NCI-H1092 (cell line): ENCODE measurements at places on chromosomes 12 and 14.

GRCh38 chr14:74135426-74135825 lies 50.7 kb downstream of the LIN52 start:
- DNase-seq = no peak

- DNase-seq = no peak
Observed at GRCh38 chr14:51957950-51958349, 31.4 kb upstream of the RTRAF start.

- no peak for DNase-seq
Observed at GRCh38 chr14:51638071-51638944, 13.4 kb upstream of the FRMD6 start.

- DNase-seq = no peak
Observed at GRCh38 chr12:105166736-105167135, 59.2 kb downstream of the WASHC4 start.

DNA sequence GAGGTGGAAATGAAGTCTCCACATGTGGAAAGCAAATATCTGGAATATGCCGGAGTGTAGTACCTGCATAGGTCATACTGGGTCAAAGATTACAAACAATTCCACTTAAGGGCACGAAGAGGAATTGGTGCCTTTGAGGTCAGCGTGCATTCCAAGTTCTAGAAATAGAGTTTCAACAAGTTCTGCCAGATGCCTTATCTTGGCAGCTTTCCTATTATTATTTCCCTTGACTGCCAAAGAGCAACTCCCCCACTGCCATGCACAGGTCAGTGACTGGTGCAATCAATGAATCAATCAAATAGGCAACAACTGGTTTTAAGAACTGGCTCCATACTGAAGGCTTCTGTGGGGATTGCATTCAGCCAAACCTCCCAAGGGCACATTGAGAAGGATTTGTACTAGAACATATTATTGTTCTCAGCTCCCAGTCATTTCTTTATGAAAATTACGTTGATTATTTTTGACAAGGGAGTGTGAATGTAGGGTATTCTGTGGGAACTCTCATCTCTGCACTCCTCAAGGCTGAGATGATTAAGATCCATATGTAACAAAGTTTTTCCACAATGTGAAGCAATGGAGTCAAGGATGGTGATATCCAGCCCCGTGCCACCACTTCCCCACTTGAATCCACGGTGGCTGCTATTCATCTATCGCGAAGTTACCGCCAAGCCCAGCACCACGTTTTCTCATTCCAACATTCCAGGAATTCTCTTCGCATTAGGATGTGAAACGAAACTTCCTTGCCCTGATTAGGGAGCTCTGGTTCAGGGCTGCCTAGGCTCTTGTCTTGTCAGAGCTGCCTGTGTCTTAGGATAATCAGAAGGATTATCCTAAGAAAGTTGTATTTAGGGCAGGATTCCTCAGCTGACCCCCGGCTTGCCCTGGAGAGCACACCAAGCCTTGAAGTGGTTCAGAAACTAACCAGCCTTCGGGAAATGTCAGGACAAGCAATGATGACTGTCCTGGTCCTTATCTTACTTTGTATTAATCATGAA lies 115.1 kb upstream of the PCED1B start:
- DNase-seq = no peak

GRCh38 chr12:96211988-96212387 lies 17.8 kb downstream of the ELK3 start:
- no peak for DNase-seq

DNA sequence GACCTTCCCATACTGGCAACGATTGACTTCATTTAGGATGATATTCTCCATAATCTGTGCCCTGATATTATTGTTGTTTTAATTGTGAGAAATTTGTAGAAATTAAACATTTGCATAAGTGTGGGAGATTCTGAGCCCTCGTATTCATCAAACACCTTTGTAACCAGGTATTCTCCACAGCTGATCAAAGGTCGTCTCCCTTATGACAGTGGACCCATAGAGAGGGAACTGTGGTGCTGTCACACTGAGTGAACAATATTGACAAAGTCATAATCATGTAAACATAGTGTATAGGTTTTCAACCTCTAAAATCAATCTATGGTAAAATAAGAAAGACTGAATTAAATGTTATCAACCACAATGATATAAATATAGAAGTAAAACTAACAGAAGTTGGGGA lies 14.9 kb upstream of the PLEKHG3 start:
- DNase-seq = no peak

- no peak for DNase-seq
Observed at GRCh38 chr14:44309331-44309730, 197.8 kb downstream of the FSCB start.

GRCh38 chr12:131959116-131959515 lies 9.4 kb downstream of the EP400 start:
- DNase-seq = no peak

- peak; percentile 66 for DNase-seq
Observed at GRCh38 chr12:46071769-46072624, 81.6 kb upstream of the SCAF11 start.

- DNase-seq = peak; percentile 96
Observed at GRCh38 chr14:27995691-27996090, 770.9 kb upstream of the FOXG1 start.

DNA sequence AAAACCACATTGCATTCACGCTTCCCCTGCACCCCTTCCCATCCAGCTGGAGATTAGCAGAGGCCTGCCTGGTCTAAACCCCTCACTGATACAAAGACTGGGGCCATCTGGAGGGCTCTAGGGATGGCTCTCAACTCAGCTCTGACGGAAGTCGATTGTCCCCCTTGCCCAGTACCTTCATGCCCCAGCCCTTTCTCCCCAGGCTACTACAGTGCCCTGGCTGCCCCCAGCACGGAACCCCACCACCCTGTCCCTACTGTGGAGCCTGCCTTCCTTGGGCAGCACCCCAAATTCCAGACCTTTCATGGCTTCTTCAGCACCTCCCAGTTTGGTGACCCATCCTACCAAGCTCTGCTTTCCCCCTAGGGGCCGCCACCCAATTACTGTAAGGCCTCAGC lies 25.6 kb downstream of the ZFP36L1 start:
- no peak for DNase-seq

- DNase-seq = no peak
Observed at GRCh38 chr14:73492670-73493069, 1.9 kb downstream of the RIOX1 start.

GRCh38 chr12:53217051-53217930 lies 10.2 kb upstream of the ITGB7 start:
- DNase-seq = no peak

- no peak for DNase-seq
Observed at GRCh38 chr14:72439707-72440106, 454.2 kb downstream of the DPF3 start.

DNA sequence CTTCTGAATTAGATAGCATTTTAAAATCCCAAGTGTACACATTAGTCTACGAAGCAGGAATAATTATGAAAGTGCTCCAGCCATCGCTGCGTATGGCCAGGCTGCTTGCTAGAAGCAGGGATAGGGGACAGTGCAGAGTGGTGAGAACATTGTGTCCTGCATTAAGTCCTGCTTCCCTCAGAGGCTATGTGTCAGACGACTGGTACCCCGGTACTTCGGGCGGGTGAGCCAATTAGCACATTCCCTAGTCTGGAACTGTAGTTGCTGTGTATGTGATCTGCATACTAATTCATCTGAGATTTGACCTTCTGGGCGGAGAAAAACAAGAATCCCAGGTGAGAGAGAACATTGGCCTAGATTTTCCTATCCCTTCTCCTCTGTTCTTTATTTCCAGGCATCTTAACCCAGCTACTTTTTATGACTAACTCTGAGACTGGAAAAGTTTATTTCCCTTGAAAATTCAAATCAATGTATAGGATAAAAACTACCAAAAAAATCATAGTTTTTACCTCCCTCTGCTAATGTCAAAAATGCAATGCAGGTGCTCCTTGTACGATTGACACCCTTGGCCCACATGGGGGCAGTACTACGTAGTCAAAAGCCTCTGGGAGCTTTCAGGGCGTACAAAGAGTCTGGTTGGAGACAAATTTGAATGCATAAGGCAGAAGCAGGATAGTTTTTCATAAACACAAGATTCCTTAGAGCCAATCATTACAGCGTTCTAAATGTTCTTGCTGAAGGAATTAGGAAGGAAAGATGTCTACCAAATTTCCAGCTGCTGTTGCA lies 764.3 kb downstream of the NOVA1 start:
- peak; percentile 65 for DNase-seq

- no peak for DNase-seq
Observed at GRCh38 chr14:95157048-95157326, 342 bp downstream of the DICER1 start.

- no peak for DNase-seq
Observed at GRCh38 chr12:100845095-100845494, 50.5 kb downstream of the ANO4 start.

GRCh38 chr14:100104523-100105300 lies 39.5 kb downstream of the EVL start:
- no peak for DNase-seq

- DNase-seq = no peak
Observed at GRCh38 chr12:66065150-66065549, 65.4 kb downstream of the LLPH start.

DNA sequence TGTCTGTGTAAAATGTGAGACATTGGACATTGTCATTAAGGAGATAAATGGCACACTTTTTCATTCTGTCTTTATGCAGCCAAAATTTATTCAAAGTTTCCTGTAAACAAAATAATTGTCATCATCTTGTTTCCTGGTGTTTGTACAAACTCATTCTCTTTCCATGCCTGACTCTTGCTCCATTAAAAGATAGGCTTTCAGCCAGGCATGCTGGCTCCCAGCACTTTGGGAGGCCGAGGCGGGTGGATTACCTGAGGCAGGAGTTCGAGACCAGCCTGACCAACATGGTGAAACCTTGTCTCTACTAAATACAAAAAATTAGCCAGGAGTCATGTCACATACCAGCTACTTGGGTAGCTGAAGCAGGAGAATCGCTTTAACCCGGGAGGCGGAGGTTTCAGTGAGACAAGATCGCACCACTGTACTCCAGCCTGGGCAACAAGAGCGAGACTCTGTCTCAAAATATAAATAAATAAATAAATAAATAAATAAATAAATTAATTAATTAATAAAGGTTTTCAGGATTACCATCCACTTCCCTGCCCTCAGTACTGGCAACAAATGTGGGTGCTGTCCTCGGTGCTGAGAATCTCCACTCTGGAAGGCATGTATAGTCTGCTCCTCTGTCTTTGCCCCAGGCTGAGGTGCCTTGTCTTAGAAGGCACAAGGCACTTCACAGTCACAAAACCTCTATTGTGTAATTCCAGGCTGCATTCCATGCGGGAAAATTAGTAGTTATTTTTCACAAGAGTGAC lies 83.2 kb downstream of the PAH start:
- no peak for DNase-seq

DNA sequence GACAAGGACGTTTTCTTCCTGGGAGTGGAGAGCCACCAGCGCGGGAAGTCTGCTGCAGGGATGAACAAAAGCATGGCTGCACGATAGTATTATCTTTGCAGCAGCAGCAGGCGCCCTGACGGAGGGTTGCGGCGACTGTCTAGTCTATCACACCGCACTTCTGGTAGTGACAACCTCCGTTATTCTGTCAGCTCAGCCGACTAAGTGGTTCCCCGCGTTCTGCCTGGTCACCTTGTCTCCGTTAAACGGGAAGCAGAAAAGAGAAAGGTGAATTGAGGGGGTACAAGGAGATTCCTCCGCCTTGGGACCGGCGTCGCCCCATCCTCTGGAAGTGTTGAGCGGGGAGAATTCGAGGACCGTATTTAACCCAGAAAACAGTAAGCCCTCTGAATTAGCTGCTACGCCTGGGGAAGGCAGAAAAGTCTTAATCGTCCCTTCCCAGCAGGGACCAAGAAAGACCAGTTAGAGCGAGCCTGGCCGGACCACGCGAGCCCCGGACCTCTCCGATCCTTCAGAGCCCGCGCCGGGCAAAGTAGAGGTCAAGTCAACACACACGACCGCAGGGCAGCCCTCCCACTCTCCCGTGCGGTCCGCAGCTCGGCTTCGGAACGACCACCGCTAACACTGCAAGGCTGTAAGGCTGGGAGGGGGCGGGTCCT lies 536 bp upstream of the DAAM1 start:
- peak; percentile 57 for DNase-seq

GRCh38 chr14:50230701-50231474 lies 490 bp downstream of the SOS2 start:
- DNase-seq = peak; percentile 8

DNA sequence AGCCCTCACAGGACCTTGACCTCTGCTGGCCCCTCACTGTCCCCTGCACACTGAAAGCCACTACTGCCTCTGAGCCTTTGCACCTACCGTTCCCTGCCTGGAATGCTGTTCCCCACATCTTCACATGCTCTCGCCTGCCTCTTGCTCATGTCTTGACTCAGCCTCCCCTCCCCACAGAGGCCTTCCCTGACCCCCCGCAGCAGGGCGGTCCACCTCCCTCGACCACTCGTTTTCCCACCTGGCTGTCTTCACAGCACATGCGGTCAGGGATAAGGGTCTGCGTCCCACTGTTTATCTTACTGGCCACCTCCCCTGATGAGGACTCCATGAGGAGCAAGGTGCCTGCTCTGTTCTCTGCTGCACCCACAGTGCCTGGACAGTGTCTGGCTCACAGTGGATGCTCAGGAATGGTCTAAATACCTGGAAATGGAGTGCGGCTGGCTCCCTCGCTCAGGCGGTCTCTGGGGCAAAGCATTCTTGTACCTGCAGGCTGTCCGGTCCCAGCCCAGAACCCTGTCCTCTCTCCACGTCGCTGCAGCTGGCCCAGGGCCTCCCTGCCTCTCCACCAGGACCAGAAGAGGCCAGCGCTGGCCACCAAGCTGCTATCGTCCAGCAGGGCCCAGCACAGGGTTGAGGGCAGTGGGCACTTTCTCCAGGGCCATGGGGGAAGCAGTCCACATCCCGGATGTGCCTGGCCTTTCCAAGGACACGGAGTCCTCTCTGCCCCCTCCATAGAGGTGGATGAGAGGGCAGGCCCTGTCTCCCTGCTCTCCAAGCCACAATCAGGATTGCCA lies 107.4 kb downstream of the NCOR2 start:
- no peak for DNase-seq

- no peak for DNase-seq
Observed at GRCh38 chr12:46938071-46938678, 112.4 kb upstream of the SLC38A4 start.

DNA sequence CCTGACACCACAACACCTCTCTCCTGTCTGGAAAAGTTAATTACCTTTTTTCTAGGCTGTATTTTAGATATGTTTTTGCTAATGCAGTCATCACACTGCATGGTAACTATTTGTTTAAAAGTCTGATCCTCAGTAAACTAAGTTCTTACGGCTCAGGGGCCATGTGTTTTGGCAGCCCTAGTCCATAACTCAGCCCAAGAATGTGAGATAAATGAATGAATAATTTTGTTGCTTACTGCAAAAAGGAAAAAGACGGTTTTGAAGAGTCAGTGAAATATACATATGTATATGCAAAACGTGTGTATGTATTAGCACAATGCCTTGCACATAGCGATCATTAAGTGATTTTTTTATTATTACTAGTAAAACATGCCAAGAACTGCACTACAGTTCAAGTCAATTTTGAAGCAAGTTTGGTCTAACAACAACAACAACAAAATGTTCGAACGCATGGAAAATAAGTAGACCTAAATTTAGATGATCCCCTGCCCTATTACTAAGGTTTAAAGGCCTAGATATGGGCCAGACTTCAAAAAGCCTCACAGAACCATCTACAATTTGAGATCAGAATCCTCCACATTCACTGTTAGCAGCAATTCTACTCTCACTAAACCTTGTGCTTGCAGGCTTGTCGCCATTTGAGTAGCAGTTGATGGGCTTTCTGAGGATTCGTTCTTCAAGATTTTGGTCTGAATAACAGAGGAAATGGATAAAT lies 140.0 kb downstream of the NDUFA12 start:
- DNase-seq = no peak

- DNase-seq = no peak
Observed at GRCh38 chr12:3227076-3227975, 150.1 kb downstream of the TSPAN9 start.

GRCh38 chr12:104458694-104459367 lies 2.1 kb downstream of the CHST11 start:
- no peak for DNase-seq
